Astrocyte (in vitro differentiated cells and primary cell): ENCODE measurements at places on chromosomes 3 and 15.

DNA sequence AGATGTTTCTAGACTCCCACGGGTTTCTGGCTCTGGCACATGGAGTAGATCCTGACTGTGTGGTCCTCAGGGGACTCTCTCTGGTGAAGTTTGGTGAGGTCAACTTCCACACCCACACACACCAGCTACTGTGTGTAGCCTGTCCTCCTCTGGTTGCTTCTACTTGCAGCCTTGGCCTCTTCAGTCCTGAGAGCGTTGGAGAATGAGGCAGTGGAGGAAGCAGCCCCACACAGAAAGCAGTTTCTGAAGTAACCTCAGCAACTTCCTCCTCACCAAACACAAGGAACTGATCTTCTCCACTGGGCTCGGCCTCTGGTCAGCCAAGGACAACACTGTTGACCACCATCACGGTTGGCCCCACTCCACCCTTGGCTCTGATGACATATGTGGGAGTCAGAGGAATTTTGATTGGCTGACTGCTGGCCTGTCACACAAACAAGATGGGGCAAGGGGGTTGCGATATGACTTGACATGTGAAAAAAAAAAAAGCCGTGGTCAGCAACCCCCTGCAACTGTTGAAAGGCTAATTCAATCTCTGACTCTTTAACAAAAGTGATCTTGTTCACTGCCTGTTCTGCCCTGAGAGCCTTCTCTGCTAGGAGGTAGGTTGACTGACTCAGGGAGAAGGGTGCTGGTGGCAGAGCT is 19.6 kb downstream of the CD86 start:
- DNase-seq = no peak

GRCh38 chr3:146589899-146590508 is 15.1 kb downstream of the PLSCR5 start:
- peak; percentile 13 for DNase-seq

- peak; percentile 49 for DNase-seq
Measured at GRCh38 chr3:149080699-149081091, 5.6 kb downstream of the HLTF start.

- DNase-seq = no peak
Measured at GRCh38 chr15:25768271-25768670, 94.9 kb downstream of the ATP10A start.

DNA sequence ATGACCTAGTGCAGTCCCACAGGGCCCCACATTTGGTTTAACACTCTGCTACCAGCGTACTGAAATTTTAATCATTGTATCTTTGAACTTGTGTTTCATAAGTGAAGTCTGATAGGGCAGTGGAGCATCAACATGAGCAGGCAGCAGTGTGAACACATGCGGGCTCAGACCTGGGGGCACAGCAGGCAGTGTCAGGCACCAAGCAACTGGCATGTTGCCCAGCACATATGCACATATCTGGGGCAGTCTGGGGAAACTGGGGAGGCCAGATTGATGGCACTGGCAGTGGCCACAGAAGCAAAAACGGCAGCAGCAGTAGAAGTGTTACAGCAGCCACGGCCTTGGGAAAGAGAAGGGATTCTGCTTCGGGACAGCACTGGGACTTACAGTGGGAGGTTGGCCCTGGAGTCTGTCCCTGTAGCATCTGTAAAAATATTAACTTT is 353.9 kb upstream of the KCNMB2 start:
- DNase-seq = no peak

- no peak for DNase-seq
Measured at GRCh38 chr15:74134387-74135027, 4.1 kb downstream of the ISLR2 start.

DNA sequence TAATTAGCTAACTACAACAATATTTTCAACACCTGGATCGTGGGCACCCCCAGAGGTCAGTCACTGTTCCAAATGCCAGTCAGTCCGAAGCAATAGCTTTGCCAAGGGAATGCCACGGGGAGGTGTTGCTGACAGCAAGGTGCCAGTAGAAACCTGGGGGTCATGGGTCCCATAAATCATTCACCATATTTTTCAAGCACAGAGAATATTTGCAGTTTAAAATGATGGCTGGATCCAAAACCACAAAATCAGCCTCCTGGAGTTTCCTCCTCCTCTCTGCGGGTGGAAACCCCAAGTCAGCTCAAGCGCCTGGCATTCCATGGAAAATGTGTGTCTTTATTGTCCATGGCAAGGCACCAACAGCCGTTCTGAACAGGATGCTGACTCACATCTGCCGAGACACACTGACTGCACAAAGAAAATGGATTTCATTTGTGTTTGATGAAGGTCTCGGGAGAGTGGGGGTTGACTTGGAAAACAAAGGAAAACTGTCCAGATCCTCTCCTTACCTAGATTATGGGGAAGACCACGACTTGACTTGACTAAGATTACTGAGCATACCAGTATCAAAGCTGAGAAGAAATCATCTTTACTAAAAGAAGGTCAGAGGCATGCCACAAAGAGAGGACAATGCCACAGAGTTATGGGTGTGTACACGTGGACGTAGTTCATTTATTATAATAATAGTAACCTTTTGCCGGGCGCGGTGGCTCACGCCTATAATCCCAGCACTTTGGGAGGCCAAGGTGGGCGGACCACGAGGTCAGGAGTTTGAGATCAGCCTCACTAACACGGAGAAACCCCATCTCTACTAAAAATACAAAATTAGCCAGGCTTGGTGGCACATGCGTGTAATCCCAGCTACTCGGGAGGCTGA is 26.4 kb downstream of the ANXA2 start:
- DNase-seq = peak; percentile 100

GRCh38 chr15:40002295-40002694 is 36.7 kb downstream of the SRP14 start:
- peak; percentile 37 for DNase-seq

DNA sequence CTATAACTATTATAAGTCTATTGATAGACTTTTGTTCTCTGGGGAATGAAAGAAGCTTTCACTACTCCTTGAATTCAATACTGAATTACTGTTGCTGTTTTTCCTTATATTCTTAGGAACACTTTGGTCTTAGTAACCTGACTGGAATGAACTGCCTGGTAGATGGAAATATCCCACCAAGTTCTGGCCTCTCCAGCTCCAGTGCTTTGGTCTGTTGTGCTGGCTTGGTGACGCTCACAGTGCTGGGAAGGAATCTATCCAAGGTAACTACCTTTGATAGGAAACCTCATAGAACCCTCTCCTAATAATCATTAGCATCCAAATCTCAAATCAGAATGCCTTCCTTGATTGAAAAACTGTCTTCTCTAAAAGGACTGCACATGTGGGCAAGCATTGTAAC is 69.1 kb downstream of the GALK2 start:
- DNase-seq = no peak

DNA sequence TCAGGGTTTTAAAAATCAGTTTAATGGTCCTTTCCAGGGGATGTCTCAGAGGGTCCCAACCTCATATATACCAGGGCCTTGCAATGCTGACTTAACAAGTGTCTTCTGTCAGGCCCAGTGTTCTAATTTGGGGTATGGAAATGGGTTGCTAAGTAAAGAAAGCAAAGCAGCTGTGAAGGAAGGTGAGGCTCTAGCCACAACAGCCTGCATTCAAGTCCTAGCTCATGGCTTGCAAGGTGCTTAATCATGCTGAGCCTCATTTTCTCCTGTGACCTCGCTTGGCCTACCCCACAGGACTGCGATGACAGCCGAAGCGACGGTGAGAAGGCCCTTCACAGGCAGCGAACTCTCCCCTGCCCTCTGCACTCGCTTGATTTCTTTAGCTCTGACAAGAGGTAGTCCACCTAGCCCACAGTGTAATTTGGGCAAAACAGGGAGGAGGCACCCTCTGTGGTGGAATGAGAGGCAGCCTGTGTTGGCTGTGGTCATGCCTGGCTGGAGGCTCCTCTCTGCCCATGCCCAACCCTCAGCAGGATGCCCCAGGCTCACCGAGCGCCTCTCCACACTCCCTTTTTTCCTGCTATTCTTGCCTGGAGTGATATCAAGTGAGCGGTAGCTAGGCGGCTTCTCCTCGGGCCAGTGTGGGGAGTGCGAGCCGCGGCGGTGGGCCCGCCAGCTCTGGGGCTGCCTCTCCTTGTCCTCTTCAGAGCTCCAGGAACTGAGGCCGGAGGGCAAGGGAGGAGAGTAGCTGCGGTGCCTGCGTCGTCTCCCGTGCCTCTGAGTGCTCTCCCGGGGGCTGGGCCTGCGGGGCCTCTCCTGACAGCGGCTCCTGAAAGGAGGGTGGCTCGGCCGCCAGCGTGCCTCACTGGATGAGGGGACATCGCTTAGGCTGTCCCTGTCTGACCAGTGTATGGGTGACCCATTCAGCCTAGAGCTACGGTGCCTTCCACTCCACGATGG is 29.2 kb downstream of the ILDR1 start:
- no peak for DNase-seq

GRCh38 chr3:103926936-103927335 is 1439.8 kb upstream of the ALCAM start:
- DNase-seq = no peak

GRCh38 chr3:126889276-126890201 is 93.4 kb upstream of the PLXNA1 start:
- DNase-seq = no peak

DNA sequence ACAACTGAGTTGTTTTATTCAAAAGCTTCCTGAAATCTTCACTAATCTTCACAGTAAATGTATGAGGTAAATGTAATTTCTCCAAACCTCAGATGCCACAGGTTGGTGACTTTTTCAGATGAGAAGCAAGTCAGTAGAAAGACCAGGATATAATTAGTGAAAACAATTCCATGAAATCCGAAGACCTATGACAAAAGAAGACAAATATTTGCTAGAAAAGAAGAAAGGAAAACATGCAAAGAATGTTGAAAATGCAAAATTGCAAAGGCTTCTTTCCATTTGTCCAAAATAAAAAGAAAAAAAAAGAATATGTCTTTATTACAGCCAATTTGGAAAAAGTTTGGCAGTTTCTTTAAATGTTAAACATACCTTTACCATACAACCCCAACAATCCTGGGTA is 88.3 kb upstream of the MYRIP start:
- DNase-seq = no peak

- DNase-seq = peak; percentile 62
Measured at GRCh38 chr15:50996641-50997040, 88.2 kb downstream of the AP4E1 start.

DNA sequence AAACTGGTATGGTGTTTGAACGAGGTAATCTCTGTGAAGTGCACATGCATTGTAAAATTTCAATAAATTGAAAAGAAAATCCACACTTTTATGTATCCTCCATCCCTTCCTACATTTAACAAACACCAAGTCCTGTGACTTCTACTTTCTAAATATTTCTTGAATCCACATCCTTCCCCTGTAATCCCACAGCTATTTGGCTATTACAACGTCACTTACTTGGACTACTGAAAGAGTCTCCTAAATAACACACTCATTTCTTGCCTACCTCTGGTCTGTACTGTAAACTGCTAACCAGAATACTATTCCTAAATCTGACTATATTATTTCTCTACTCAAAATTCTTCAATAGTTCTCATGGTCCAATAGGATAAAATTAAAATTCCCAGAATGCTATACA is 176.1 kb downstream of the NEK10 start:
- DNase-seq = peak; percentile 42

- DNase-seq = peak; percentile 71
Measured at GRCh38 chr3:60650171-60650570, 601.1 kb downstream of the FHIT start.

GRCh38 chr3:108067768-108068167 is 23.1 kb downstream of the CD47 start:
- peak; percentile 37 for DNase-seq

GRCh38 chr15:80474224-80475215 is 70.3 kb downstream of the ARNT2 start:
- peak; percentile 96 for DNase-seq

- DNase-seq = no peak
Measured at GRCh38 chr15:92005154-92005553, 151.6 kb downstream of the SLCO3A1 start.

DNA sequence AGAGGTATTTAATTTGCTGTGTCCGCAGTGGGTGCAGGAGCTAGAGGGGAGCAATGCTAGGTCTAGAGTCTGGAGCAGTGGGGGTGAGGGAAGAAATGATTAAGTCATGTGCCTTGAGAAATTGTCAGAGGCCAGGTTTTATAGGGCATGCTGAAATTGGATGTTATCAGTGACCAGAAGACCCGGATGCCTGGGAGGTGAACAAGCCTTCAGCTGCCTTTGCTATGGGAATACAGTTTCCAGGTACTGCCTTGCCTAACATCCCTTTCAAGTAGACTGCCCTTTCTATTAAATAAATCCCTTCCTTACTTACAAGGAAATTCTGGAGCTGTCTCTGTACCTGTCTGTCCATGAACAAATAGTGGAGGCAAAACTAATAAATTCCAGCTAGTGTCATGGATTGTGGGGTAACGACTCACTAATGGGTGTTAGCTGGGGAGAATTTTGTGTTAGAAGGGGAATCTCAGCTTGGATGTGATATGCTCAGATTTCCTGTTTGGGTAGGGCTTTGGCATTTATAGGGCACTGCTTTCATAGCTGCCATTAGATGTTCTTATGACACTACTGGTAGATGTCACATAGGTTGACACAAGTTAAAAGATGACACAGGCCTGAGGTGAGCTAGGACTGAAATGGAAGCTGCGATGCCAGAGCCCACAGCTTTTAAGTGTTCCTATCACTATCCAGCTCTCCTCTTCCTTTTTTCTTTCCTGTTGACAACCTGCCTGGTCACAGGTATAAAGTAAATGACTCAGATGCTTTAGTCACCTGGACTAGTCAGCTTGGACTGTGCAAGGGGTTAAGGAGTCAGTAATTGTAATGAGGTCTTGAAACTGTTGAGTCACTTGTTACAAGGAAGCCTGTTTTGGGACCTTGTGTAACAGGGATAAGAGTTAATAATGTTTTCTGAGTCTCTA is 21.3 kb downstream of the CHD2 start:
- DNase-seq = peak; percentile 64

DNA sequence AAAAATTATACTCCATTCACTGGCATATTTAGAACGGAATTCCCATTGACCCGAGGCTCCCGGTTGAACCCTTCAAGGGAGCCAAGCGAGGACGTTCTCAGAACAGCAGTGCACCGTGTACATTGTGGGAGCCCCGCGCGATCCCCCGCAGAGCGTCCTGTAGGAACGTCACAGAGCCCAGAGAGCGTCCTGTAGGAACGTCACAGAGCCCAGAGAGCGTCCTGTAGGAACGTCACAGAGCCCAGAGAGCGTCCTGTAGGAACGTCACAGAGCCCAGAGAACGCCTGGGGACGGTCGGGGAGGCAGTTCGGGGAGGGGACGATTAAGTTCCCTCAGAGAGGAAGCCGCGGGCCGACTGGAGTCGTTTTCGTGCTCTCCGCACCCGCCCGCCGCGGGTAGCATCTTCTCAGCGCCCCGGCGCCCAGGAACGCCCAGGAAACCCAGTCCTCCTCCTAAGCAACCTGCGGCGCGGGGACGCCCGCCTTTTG is 506 bp upstream of the ATP1B3 start:
- peak; percentile 36 for DNase-seq

GRCh38 chr15:31326875-31327668 is 437 bp downstream of the KLF13 start:
- no peak for DNase-seq

- DNase-seq = no peak
Measured at GRCh38 chr3:181998828-181999227, 287.1 kb downstream of the SOX2 start.
